ENCODE measurements at places on chromosomes 5 and 9.

DNA sequence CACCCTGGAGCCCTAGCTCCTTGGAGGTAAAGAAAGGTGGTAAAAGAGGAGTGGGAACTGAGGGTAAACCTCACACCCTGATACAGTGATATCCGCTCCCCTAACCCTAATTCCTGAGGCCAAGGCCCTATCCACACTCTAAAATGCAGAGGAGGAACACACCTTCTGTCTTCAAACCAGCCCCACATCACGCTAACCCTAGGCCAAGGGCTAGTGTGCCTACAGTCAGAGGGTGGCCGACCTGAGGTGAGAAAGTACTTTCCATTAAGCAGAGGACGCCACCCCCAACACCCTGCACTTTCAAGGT is 590 bp downstream of the HDAC3 start:
- DNase-seq: no peak

- DNase-seq: no peak
These were observed 98.7 kb downstream of the ZNF462 start for GRCh38 chr9:106961623-106962022.

DNA sequence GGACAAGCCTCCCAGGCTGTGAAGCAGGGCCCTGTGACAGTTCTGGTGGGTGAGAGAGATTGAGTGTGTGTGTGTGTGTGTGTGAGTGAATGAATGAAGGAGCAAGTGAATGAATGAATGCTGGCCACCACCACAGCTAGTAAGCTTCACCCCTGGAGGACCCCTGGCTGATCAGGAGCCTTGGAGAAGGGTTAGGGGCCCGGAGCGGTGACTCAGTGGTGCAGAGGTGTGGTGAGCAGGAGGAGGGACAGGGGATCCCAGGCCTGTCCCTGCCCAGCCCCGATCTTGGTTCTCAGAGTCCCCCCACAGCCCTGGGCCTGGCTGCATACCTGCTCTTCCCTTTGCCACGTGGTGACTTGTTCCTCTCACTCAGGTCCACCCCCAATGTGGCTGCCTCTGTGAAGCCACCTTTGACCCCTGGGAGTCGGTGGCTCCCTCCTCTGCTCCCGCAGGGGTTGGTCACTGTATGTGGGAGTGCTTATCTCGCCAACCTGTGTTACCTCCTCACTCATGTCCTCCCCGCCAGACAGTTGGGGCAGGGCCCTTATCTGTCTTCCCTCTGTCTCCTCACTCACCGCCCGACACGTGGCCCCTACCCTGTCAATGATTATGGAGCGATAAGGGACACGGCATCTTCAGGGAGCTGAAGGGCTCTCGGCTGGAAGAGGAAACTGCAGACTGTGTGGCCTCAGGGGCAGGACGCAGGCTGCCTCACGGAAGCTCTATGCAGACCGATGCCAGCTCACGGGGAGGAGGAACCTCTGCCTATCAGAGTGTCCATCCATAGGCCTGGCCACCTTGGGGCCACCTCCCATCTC is 99.9 kb upstream of the PITX1 start:
- no peak for DNase-seq

GRCh38 chr5:180294913-180295555 is 3.2 kb upstream of the MAPK9 start:
- DNase-seq: no peak

DNA sequence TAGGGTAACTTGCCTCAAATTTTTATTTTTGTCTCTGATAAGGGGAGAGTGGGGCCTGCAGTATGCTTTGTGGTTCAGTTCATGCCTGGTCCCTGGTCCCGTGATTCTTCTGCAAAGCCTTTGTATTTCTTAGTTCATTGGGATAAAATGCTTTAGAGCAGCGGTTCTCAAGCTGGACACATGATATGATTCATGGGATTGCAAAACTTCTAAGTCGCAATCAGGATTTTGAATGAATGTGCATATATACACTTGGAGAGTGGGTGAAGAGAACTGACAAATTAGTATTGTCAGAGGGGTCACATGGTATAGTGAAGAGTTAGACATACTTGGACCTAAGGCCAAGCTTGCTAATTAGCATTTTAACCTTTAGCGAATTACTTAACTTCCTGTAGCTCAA is 265.4 kb upstream of the KLF9 start:
- no peak for DNase-seq

- no peak for DNase-seq
These were observed 37.0 kb upstream of the PSD2 start for GRCh38 chr5:139758510-139759075.

DNA sequence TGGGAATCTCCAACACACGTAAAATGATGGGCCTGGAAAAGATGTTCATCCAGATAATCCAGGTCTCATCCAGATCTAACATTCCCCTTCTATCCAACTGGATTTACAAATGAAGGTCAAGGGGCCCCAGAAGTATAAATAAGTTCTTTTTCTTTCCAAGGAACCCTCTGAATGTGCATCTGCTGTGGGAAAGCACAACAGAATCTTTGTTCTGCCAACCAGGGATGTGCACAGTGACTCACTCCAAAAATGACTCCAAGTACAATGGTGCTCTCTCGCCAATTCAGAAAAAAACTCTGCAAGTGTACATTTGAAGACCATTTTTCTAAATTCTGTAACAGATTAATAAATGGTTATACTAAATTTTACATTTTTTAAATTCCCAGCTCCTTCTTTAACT is 12.4 kb downstream of the RAPGEF6 start:
- DNase-seq: no peak

- no peak for DNase-seq
These were observed 558.8 kb downstream of the NR2F1-AS1 start for GRCh38 chr5:93022211-93022610.

DNA sequence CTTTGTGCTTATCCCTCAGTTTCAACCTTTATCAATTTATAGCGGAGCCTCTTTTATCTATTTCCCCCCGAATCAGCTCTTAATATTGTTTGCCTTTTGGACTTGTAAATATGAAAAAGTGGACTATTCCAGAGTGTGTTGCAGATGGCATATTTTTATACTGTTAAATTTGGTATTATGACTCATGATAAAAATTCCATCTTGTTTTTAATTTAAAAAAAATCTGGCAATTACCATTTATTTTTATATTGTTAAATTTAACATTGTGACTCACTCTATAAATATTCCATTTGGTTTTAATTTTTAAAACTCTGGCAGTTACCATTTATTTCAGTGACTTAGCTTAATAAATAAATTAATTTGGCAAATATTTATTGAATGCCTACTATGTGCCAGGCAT is 37.5 kb downstream of the RBM27 start:
- no peak for DNase-seq

GRCh38 chr9:129623331-129623730 is 2.4 kb upstream of the C9orf50 start:
- DNase-seq: no peak

DNA sequence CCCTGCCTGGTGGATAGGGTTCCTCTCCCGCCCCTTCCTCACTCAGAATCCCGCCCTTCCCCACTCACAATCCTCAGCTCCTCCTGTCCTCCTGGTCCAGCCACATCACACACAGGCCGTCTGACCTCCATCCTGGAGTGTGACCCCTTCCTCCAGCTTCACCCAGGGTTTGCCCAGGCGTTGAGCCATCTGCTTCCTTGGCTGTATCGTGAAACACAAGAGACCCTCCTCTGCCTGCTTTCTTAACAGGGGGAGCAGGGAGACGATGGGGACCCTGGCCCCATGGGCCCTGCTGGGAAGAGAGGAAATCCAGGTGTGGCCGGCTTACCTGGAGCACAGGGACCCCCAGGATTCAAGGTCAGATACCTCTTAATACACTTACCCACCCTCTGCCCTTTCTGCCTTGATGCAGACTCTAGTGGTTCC is 32.3 kb upstream of the ORM1 start:
- DNase-seq: no peak

DNA sequence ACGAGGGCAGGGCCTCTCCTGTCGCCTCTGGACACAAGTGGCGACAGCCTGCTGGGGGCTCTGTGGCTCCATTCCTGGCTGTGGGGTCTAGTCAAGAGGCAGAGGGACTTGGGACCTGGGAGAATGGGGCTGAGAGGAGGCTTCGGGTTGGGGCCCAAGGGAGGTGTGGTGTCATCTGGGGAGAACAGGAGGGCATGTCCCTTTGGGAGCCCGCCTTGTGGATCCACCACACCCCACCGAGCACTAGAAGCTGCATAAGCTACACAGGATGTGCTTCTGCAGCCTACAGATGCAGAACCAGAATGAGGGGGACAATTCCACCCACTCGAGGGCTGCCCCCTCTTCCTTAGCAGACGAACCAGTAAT is 3.9 kb upstream of the MAN1B1 start:
- DNase-seq: no peak

- no peak for DNase-seq
These were observed 132.3 kb downstream of the ZNF608 start for GRCh38 chr5:124614105-124614504.

Measured in nephron progenitor cell (in vitro differentiated cells).